ENCODE measurements at places on chromosomes 3 and 15. TPM values are rescaled to one million over a fixed set of nuclear protein-coding genes. Genes with fewer than 3 reads are reported as not detected.

GRCh38 chr3:5145120-5145519 is 23.0 kb downstream of the ARL8B start:
- H3K36me3 ChIP-seq: no peaks in the 10 kb centered on the region
- no peak for DNase-seq
- peaks cover 4% of the 10 kb centered on the region for H3K4me1 ChIP-seq
- H3K27ac ChIP-seq: no peak overlapping the region
- H3K27me3 ChIP-seq: no peaks in the 10 kb centered on the region
- no peak overlapping the region for H3K4me3 ChIP-seq

The DNAH12 gene
- total RNA-seq: 0.20 TPM

GRCh38 chr3:101816215-101817149 is 32.8 kb upstream of the NFKBIZ start:
- H3K27ac ChIP-seq: no peak overlapping the region
- H3K4me1 ChIP-seq: no peaks in the 10 kb centered on the region
- no peak for DNase-seq
- no peaks in the 10 kb centered on the region for H3K27me3 ChIP-seq
- H3K4me3 ChIP-seq: no peak overlapping the region

- H3K4me1 ChIP-seq: no peaks in the 10 kb centered on the region
- H3K36me3 ChIP-seq: no peaks in the 10 kb centered on the region
- no peaks in the 10 kb centered on the region for H3K27me3 ChIP-seq
- H3K4me3 ChIP-seq: no peak overlapping the region
These were observed 41.9 kb upstream of the ABHD10 start for GRCh38 chr3:111936967-111937366.

The GOLGA6L7 gene
- total RNA-seq: not detected

DNA sequence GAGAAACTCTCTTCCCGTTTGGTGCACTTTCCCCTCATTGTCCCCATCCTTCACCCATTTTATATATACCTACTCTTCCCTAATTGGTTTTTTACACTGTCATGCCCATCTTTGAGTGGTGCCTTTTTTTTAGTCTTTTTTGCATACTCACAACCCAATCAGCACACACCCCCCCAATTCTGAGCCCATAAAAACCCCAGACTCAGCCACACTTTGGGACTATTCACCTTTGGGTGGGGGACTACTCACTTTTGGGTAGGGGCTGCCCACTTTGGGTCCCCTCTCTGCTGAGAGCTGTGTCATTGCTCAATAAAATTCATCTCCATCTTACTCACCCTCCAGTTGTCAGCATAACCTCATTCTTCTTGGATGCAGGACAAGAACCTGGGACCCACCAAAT is 30.1 kb upstream of the MTMR14 start:
- no peak for DNase-seq

DNA sequence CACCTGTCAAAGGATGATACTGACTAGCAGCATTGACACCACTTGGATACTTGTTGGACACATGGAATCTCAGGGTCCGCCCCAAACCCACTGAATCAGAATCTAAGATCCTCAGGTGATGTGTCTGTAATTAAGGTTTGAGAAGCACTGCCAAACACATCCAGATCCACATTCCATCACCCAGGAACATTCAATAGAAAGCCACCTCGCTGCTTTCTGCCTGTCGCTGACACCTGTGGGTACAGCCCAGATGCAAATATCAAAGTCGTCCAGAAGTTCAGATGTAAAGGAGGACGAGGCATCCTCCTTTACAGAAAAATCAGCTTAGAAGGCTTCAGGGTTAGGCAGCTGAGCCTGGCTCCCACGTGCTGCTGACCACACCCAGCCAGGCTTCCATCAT is 5.2 kb upstream of the RPS17 start:
- peaks cover 3% of the 10 kb centered on the region for H3K36me3 ChIP-seq
- H3K27ac ChIP-seq: no peak overlapping the region
- DNase-seq: no peak
- no peak overlapping the region for H3K4me3 ChIP-seq
- H3K4me1 ChIP-seq: peaks cover 5% of the 10 kb centered on the region

DNA sequence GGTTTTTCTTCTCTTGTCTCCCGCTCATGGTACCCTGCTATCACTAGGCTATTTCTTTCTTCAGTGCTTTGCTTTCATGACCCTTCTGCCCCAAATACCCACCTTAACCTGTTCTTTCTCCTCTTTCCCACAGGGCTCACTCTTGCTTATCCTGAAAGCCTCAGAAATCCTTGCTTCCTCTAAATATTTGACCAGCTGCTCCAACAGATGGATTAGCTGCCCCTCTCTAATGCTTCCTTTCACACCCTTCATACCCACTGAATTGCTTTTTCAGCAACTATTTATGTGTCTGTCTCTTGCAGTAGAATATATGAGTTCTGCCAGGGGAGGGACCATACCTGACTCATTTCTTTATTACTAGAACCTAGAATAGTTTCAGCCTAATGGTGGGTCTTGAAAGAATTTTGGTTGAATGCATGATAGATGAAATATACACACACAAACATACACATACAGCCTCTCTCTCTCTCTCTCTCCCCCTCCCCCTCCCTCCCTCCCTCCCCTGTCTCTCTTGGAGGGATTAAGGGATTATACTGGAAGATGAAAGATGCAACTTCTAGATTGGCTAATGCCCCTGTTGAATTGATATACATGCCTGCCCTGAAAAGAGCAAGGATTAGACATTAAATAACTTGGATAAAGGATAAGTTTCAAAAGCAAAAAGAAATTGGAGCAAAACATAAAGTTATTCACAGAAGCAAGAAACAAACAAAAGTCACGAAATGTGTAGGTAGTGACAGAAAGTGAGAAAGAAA is 95.0 kb upstream of the GADL1 start:
- no peaks in the 10 kb centered on the region for H3K36me3 ChIP-seq
- H3K4me1 ChIP-seq: no peaks in the 10 kb centered on the region
- H3K27me3 ChIP-seq: no peaks in the 10 kb centered on the region

The ERICH6 gene
- 0.53 TPM for total RNA-seq

DNA sequence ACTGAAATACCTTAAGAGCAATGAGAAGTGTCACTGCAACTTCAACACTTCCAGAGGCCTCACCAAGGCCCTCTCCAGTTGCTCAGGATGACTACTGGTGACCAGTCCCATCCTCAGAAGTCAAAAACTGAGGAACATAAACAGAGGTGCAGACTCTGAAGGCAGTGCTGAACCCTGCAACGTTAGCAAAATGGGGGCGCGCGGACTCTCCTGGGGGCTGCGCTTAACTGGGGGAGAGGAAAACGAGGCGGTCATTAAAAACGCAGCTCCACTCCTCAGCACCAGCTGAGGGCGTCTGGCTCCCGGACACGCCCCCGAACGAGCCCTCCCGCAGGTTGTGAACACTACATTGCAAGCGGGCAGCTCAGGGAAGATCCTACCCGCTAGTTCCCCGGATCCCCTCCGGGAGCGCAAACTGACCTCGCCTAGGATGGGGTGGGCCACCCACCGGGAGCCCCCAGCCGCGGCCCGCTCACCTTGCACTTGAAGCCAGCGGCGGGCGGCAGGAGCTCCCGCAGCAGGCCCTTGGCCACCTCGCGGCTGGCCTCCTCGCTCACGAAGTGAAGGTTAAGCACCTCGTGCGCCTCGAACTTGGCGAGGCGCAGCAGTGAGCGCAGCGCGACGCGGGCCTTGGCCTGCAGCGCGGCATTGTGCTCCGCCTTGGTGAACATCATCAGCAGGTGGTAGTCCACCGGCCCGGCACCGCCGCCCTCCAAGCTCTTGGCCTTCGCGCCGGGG is 711 bp downstream of the XXYLT1 start:
- no peaks in the 10 kb centered on the region for H3K36me3 ChIP-seq
- H3K27ac ChIP-seq: peak overlapping the region; percentile 64
- peaks cover 16% of the 10 kb centered on the region for H3K4me1 ChIP-seq

- DNase-seq: no peak
- H3K27ac ChIP-seq: no peak overlapping the region
- no peaks in the 10 kb centered on the region for H3K27me3 ChIP-seq
- no peak overlapping the region for H3K4me3 ChIP-seq
- H3K4me1 ChIP-seq: no peaks in the 10 kb centered on the region
- H3K36me3 ChIP-seq: no peaks in the 10 kb centered on the region
These were observed 215.8 kb downstream of the DPH6 start for GRCh38 chr15:35330048-35330695.

Measured in naive thymus-derived CD4-positive, alpha-beta T cell (primary cell).